SJCRH30 (cell line): ENCODE measurements at places on chromosomes 4 and X.

- DNase-seq: no peak
Measured at GRCh38 chr4:88451205-88451604, 5.7 kb upstream of the HERC5 start.

GRCh38 chr4:140930011-140930410, 173.8 kb upstream of the TBC1D9 start:
- no peak for DNase-seq

DNA sequence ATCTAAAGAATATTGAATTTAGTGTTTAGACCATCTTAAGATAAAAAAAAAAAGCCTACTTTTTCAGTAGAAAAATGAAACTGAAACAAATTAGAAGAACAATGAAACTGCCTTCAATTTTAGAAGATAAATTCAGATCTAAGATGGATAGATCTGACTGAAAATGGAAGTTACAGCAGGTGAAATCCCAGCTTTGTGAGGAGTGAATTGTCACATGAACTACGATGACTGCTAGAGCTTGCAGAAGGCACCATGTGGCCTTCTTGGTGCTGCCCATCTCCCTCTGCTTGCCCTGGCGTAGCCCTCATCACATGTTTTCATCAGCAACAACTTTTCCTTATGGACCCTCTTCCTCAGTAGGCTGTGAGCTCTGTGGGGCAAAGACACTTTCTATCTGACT, 51.4 kb upstream of the EMCN start:
- DNase-seq: no peak

DNA sequence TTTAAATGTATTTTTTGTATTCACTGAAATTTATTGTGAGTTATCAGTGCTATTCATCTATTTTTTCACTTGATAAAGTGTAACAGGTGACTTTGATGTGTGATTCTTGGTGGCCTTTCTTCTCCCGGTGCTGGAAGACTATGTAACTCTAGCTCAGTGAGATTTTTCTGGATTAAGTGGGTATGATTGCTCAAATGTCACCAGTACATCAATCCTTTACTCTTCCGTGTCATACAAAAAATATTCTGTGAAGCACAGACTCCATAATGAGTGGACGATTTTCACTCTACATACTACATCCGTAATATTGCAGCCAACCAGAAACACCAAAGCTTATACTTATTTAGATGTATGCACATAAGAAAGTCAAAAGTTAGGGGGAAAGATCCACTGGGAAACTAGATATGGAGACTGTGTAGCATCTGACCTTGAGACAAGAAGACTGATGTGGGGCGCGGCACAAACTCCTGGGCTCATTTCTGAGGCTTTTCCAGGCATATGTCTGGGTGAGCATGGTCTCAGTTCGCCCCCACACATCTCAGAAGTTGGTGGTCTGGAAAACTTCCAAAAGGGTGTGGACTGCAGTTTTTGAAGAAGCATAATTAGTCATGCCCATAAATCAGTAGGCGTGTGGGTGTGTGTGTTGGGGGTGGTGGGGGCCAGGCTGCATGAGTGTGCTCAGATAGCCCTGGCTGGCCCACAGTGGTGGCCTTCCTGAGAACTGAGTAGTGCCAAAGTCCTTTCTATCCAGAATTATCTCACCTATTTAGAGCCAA, 53.9 kb upstream of the TENM3 start:
- peak; percentile 90 for DNase-seq

DNA sequence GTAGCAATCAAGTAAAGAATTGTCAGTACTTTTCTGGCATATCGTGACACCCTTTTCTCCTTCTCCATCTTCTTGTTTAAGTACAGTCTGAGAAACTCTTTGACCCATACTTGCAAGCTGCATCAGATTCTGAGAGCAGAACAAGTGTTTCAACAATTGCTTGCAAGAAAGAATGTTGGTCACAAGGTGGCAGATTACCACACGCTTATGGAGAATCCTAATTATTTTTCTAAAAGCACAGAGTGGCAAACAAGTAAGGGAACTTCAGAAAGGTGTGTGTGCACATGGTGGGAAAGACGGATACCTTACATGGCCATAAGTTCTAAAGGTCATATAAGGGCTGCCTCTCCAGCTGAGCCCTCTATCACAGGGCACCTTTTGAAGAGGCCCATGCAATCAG, 136.4 kb upstream of the FGF13 start:
- no peak for DNase-seq

DNA sequence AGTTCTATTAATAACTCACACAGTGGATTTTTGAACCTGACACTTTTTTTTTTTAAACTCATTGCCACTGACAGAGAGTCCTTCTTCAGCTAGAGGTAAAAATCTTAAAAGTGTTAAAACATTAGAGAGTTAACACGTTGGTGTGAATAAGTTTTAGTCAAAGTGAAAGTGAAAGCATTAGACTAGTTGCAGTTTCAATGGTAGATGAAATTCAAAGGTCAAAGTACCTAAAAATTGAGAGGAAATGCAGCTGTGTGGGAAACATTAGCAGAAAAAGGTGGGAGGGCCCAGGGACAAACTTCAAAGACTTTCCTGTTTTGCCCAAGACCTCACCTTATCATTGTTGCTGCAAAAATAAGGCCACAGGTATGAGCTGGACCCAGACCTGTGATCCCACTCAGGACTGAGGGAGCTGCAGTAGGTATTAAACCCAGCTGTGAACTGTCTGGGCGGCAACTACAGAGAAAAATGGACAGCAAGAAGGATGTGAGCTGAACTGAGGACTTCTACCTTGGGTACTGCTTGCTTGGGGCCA, 17.6 kb upstream of the GABRA4 start:
- no peak for DNase-seq

DNA sequence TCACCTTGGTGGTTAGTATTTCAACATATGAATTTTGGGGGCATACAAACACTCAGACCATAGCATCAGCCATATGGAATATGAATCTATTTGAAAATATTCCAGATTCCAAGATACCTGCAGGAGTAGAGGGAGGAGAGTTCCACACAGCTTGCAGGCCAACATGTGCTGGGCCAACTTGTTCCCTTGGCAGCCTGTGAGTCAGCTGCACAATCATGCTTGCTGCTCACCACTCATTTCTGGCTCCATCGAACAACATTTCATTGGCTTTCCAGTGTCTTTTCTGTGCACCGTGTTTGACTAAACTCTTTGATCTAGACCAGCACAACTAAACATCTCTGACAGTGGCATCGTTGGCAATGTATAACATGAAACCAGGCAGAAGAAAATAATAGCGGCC, 282.5 kb upstream of the RASGEF1B start:
- no peak for DNase-seq

- DNase-seq: no peak
Measured at GRCh38 chr4:123450393-123450792, 53.8 kb downstream of the SPRY1 start.

GRCh38 chrX:108468486-108468885, 28.8 kb downstream of the COL4A5 start:
- DNase-seq: no peak

GRCh38 chr4:102868781-102869568, at the start of gene CISD2:
CISD2 (plus strand) TSS chr4:102868992; CDS start chr4:102869085, 93 bp downstream.
- DNase-seq: peak; percentile 93

DNA sequence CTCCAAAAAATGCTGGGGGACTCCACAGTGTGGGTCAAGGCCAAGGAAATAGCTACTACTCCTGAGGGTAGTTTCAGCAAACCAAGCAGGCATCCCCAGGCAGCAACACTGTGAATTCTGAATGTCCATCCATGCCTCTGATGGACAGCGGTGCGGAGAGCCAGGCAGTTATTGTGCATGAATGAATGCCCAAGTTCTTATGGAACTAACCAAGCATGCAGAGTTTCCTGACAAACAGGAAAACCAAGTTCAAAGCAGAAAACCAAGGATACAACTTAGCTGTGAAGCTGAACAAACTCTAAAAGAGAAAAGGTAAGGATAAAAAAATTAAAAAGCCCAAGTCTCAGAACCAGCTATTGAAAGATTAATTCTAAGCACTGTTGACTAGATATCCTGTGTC, 642.6 kb upstream of the HS3ST1 start:
- no peak for DNase-seq

GRCh38 chr4:6419452-6420028, 52.9 kb downstream of the PPP2R2C start:
- no peak for DNase-seq

DNA sequence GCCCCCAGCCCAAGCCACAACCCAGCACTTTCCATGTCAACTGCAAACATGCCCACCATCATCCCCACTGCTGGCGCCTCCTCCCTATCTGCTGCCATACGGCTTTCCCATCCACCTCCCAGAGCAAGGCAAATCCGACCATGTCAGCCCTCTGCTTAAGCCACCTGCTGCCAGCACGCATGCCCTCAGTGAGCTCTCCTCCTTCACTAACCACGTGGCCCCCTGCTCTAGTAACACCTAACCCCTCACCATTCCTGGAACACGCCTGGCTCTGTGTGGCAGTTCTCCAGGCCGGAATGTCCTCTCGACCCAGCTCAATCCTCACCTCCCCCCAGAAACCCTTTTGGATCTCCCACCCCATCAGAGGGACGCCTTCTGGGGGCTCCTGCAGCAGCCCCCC, 17.4 kb downstream of the BCAP31 start:
- DNase-seq: no peak

- no peak for DNase-seq
Measured at GRCh38 chr4:150828159-150828558, 186.9 kb downstream of the LRBA start.

DNA sequence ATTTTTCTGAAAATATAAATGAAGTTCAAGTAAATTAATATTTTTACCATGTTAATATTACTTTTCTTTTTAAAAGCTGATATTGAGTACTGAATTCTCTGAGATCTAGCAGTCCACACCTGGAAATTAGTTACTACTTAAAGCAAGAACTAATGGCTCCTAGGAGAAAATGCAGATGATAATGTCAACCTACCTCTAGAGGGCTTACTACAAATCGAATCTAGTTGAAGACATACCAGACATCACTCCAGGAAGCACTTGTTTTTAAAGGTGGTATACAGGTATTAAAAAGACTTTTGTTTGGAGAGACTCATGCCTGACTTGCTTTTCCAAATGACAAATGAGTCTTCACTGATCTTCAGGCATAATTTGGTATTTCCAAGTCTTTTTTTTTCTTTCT, 516.4 kb upstream of the BOD1L1 start:
- no peak for DNase-seq

GRCh38 chr4:80202190-80202711, 4.9 kb downstream of the PRDM8 start:
- peak; percentile 69 for DNase-seq

GRCh38 chr4:177566691-177567090, 124.5 kb upstream of the AGA start:
- DNase-seq: no peak

DNA sequence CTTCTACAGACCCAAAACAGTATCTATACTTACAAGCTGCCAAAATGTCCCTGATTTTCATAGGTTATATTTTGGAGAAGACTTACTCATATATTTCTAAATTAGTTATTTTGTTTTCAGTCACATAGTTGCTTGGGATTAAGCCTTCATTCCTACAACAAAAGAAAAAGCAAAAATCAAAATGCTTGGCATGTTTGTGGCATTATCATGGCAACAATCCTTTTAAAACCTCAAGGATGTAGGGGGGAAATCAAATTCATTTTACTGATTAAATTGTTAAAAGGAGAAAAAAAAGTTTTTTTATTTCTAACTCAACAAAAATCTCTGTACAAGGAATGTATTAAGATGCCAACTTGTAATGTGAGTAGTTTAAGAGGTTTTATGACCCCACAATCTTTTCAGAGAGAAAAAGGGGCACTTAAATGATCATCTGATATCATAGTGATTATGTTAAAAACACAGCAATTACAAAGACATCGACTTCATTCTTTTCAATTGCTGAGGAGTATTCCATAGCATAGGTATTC, 23.5 kb downstream of the TXK start:
- DNase-seq: no peak

DNA sequence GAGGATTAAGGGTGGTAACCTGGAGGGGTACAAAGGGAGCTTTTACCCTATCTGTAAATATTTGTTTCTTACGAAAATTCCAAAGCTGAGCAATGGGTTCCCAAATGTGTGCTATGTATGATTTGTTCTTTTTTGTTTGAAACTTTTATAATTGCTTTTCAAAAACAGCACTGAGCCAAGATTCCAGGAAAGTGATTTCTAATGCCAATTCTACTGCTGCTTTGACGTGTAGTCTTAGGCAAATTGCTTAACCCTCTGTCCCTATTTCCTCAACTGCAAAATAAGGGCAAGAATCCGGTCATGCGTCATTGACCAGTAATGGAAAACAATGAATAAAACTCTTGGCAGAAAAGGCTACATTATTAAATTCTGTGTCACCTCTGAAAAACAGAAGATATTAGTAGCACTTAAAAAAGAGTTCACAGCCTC, 454.7 kb downstream of the IL15 start:
- DNase-seq: no peak

- DNase-seq: no peak
Measured at GRCh38 chr4:54493862-54494261, 163.9 kb upstream of the KIT start.

GRCh38 chr4:37555322-37555721, 130.9 kb downstream of the RELL1 start:
- DNase-seq: no peak
